ENCODE measurements at places on chromosomes 12 and 14.
A peak's percentile ranks its signal among the peaks of the same experiment; 100 is the strongest.

- DNase-seq = no peak
Measured at GRCh38 chr12:76241371-76241770, 106.8 kb downstream of the BBS10 start.

DNA sequence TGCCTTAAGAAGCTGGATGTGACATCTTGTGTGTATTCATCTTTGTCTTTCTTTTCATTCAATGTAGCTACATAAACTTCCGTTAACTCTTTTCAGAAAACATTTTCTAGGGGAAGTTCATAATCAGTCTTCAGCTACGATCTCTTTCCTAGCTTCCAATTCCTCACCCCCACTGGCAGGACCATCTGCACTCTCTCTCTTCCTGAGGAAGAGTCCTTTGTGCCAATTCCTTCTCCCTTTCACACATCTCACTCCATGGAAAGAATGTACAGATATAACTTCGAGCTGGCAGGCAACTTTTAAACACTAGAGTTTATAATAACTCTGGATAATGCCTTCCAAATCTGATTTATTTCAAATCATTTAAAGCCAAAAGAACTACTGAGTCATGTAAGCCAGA lies 495.7 kb downstream of the GALC start:
- DNase-seq = no peak

GRCh38 chr12:71682466-71682865 lies 3.4 kb upstream of the TMEM19 start:
- no peak for DNase-seq

- DNase-seq = no peak
Measured at GRCh38 chr12:111792155-111792855, 25.6 kb downstream of the ALDH2 start.

- no peak for DNase-seq
Measured at GRCh38 chr14:56081139-56081538, 37.1 kb upstream of the PELI2 start.

GRCh38 chr12:42677461-42677860 lies 87.9 kb upstream of the PRICKLE1 start:
- no peak for DNase-seq

- DNase-seq = no peak
Measured at GRCh38 chr12:78185109-78185508, 354.4 kb downstream of the NAV3 start.

DNA sequence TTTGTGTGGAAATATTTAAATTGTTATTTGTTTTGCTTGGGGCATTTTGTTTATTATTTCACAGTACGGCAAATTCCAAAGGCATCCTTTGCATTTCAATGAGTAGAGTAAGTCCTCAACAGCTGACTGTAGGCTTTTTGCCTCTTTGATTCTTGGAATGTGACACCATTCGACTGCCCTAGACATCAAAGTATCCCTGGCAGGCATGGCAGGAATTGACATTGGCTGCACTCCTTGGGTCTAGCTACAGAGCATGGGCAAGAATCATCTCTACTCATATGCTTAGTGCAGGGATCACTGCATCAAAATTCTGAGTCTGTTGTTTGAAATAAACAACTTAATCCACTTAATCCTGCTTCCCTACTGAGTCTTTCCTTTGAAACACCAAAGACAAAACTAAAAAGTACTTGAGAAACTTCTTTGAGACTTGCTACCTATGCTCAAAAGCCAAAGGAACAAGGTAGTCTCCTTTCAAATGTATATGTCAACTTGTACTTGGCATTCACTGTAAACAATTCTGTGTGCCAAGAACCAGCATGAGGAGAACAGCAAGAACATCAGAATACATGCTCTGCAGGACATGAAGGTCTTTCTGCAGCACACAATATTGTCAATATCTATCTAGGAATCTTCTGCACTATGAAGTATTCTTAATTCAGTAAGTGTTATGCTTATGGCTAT lies 1569.0 kb upstream of the FLRT2 start:
- no peak for DNase-seq

GRCh38 chr14:58071341-58071740 lies 80.7 kb downstream of the ARMH4 start:
- no peak for DNase-seq

DNA sequence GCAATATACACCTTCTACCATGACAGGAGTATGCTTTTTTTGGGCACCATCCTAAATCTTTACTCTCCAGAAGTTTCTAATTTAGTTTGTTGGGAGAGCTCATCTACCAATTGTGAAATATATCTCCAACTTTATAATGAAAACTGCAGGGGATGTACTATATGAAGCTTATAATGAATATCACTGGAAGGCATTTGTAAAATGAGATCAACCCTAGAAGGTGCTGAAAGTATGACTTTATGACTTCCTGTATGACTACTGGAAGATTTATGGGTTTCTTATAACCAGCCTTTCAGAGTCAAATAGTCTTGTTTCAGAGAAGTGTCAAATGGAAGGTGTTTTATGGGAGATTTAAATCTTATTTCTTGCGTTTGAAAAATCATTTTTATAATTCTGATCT lies 122.9 kb downstream of the MYRFL start:
- no peak for DNase-seq

DNA sequence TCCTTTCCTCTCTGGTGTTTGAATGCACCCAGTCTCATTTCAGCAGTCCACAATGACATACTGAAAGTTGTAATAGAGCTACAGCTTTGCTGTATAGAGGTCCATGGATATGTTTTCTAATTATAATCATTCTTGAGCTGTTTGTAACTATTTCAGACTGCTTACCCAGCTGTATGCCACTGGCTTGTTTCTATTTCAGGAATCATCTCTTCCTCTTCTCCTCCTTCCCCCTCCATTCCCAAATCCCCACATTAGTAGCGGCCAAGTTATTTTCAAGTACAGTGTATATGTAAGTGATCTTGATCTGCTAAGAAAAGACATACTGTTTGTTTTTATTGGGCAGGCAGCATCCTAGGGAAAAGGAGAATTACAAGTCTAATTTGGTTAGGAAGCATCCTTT lies 775.0 kb downstream of the DIO2 start:
- no peak for DNase-seq

DNA sequence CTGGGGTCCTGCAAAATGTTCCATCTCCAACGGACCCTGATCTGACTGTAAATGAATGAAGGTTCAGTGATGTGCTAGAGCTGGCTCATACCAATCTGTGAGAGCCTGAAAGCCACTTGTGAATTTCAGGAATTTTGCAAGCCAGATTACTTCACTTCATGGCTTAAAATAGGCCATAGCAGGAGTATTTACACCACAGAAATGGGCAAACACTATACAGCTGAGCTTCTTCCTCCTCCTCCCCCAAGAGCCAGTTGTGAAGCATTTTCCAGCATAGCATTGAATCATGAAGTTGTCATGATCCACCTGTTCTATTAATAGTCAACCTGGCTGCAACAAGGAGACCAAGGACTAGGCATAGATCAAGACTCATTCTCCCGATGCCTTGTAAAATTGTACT lies 141.3 kb upstream of the RASSF8 start:
- DNase-seq = no peak

DNA sequence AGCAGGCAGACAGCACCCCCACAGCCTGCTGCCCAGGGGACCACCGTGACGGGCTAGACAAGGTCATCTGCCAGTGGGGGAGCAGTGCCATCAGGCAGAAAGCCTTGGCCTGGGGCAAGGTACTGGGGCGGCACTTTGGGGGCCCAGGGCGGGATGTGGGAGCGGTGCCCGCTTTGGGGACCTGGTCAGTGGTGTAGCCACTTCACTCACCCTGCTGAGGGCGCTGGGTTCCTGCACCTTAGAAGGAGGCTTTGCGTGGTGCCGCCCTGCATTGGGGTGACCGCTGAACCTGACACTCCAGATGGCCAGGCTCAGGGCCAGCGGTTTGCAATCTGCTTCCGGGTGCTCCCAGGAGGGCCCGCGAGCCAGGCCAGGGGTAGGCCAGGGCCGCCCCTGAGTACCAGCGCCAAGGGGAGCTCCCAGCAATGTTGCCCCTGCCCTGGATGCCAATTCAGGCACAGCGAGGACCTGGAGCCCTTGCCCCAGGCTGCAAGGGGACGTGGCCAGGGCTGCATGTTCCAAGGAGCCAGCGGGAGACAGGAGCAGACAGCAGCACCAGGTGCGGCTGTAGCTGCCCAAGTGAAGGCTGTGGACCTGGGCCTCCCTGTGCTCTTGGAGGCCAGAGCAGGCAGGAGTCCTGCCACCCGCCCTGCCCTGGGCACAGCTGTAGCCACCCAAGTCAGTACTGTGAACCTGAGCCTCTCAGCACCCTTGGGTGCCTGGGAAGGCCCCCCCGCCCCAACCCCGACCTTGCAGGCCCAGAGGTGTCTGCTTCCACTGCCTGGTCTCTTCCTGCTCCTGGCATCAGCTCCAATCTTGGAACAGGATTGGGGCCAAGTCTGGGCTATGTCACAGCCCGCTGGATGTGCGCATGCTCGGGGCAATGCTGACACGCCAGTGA lies 550.7 kb downstream of the SLC6A15 start:
- no peak for DNase-seq

DNA sequence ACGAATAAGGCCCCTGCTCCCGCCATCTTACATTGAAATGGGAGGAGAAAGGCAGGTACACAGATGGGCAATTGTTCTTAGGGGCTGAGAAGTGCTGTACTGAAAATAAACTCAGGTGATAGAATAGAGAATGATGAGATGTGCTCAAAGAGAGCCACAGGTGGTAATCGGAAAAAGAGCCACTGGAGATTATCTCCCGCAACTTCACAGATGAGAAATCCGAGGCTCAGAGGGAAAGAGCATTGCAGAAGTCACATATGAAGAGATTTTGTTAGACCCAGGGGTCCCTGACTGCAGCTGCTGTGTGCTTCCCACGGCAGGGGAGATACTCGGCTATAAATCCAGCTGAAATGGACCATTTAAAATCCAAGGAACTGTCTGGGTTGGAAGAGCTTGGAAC lies 73.7 kb downstream of the PRIMA1 start:
- DNase-seq = no peak

- DNase-seq = no peak
Measured at GRCh38 chr12:74980510-74980909, 229.1 kb downstream of the KCNC2 start.

GRCh38 chr12:32051511-32052211 lies 55.0 kb upstream of the BICD1 start:
- DNase-seq = no peak

GRCh38 chr12:1660304-1661187 lies 30.3 kb upstream of the ADIPOR2 start:
- DNase-seq = peak; percentile 30

DNA sequence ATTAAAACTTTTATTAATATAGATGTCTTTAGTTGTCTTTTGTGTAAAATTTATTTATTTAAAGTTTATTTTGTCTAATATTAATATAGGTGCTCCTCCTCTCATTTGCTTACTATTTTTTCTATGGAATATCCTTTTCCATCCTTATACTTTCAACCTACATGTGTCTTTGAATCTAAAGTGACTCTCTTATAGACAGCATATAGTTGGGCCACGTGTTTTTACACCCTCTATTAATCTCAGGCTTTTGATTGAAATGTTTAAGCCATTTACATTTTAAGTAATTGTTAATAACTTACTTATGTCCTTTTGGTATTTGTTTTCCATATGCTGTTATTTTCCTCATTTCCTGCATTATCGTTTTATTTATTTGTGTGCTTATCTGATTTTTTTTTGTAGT lies 74.4 kb upstream of the LRFN5 start:
- no peak for DNase-seq

Data from stimulated activated CD8-positive, alpha-beta memory T cell treated with anti-CD3 and anti-CD28 coated beads, Interleukin-12 subunit alpha, Interleukin-12 subunit beta, amount 100 ng/mL, for 4 hours (primary cell).